WTC11 (cell line): ENCODE measurements at places on chromosomes 5 and 9. TPM values are rescaled to one million over a fixed set of nuclear protein-coding genes. Genes with fewer than 3 reads are reported as not detected.

Gene EPB41L4A
- 5.2 to 8.3 TPM (median 6.5 TPM) in 3 replicates for total RNA-seq

Gene ZNF189
- 10.1 to 10.4 TPM (median 10.3 TPM) in 3 replicates for total RNA-seq

Gene BRINP1
- 16.4 to 19.5 TPM (median 18.4 TPM) in 3 replicates for total RNA-seq

Gene LCN10
- total RNA-seq, result 2.4 to 3.7 TPM (median 3.3 TPM) in 3 replicates

Gene CORO2A
- total RNA-seq, result 32.5 to 37.0 TPM (median 35.9 TPM) in 3 replicates

Gene FIBCD1
- 6.6 to 9.1 TPM (median 8.8 TPM) in 3 replicates for total RNA-seq

Gene PCA3
- not detected in 3 replicates for total RNA-seq

Gene PGM5
- 0.11 to 0.16 TPM (median 0.13 TPM) in 3 replicates for total RNA-seq

Gene DDX4
- total RNA-seq, result 0.23 to 0.32 TPM in 2 of 3 replicates, not detected in the other

Gene FOXD1
- 7.0 to 10.3 TPM (median 7.9 TPM) in 3 replicates for total RNA-seq

Gene IFNA2
- not detected in 3 replicates for total RNA-seq

Gene TAS2R1
- not detected in 3 replicates for total RNA-seq
